IMR-90 (cell line): ENCODE measurements at places on chromosomes 1 and 21. TPM values are rescaled to one million over a fixed set of nuclear protein-coding genes. Genes with fewer than 3 reads are reported as not detected.
A peak's percentile ranks its signal among the peaks of the same experiment; 100 is the strongest.

The DCST2 gene
- not detected in 2 replicates for total RNA-seq

The GNAT2 gene
- 0.28 and 0.36 TPM in 2 replicates for total RNA-seq

DNA sequence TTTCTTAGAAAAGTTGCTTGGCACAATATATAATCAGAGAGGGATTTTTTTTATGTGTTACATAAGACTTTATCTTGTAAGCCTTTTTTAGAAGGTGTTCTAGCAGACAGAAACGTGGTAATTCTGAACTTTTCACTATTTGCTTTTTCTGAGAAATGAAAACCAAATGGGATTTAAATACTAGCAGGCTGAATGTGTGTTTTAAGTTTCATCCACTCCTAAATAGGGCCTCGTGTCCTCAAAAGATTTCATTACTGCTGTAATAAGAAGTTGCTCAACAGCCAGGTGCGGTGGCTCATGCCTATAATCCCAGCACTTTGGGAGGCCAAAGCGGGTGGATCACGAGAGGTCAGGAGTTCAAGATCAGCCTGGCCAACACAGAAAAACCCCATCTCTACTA lies 44.7 kb upstream of the FMO2 start:
- H3K4me3 ChIP-seq: no peak overlapping the region
- H3K4me1 ChIP-seq: peaks cover 13% of the 10 kb centered on the region
- H3K27ac ChIP-seq: peak overlapping the region; percentile 88; the same call in 1 of the 2 replicates
- no peak for DNase-seq
- H3K27me3 ChIP-seq: no peaks in the 10 kb centered on the region; the same call in 1 of the 2 replicates

- peaks cover 4% of the 10 kb centered on the region for H3K27me3 ChIP-seq
- H3K36me3 ChIP-seq: peaks cover 30% of the 10 kb centered on the region
- 0 out of 2 replicates have a peak, but pooled peaks cover 1% of the 10 kb centered on the region for H3K4me1 ChIP-seq
- peak; percentile 61 for DNase-seq
Measured at GRCh38 chr1:37682334-37682987, 9.9 kb upstream of the CDCA8 start.
